Natural killer cell (primary cell): ENCODE measurements at places on chromosomes 5 and 9. TPM values are rescaled to one million over a fixed set of nuclear protein-coding genes. Genes with fewer than 3 reads are reported as not detected.

C1QTNF3 gene
- 11.4 TPM for total RNA-seq

- no peak for DNase-seq
These were observed 153.2 kb downstream of the MACROH2A1 start for GRCh38 chr5:135245521-135246499.

DNA sequence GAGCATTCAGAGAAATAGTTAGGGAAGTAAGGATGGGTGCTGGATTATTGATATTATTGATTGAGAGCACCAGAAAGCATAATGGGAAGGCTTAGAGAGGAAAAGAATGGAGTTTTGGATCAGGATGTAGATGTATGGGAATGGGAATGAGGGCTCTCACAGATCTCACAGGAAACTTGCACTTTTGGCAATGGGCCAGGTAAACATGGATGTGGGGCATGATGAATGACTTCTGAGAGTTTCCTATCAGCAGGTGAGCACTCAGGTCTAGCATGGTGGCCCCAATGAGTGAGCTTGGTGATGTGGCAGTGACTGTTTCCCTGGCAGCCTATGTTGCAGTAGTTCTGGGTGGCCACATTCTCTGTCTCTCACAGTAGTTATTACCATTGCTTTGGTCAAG is 283.8 kb downstream of the FBXL7 start:
- DNase-seq: no peak

DNA sequence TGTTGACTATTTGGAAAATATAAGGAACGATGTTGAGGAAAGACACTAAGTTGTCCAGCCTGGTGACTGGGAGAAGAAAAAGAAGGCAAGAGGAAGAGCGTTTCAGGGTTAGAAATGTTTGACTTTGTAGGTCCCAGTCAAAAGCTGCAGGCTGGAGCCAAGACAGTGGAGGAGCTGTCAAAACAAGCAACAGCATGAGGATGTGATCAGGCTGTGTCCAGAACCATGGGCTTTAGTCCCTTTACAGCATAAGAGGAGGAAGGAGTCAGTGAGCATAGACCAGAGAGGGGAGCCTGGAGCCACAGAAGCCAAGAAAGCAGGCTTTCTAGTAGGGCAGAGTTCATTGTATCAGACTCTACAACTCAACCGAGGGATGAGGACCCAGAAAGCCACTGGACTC is 658.5 kb downstream of the BNC2 start:
- no peak for DNase-seq

DAB2IP gene
- total RNA-seq: 2.5 TPM

DNA sequence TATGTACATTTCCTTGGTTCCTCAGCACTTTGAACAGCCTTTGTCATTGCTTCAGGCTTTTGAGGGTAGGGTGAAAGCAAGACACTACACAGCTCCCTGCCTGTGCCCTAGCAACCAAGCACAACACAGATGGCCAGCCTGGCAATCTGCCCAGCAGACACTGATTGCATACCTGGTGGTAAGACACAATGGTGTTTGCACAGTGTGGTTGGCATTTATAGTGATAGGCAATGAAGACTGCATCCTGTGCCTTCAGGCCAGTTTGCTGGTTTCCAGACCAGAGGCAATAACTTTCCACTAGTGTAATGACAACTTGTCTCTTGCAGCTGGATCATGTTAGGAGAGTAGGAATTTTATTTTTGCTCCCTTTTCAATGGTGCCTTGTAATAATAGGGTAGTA is 144.5 kb upstream of the TNC start:
- no peak for DNase-seq

IL4 gene
- 8.1 TPM for total RNA-seq
